Mucosa of descending colon (tissue), 3 donors: ENCODE measurements at places on chromosomes 4 and X.

DNA sequence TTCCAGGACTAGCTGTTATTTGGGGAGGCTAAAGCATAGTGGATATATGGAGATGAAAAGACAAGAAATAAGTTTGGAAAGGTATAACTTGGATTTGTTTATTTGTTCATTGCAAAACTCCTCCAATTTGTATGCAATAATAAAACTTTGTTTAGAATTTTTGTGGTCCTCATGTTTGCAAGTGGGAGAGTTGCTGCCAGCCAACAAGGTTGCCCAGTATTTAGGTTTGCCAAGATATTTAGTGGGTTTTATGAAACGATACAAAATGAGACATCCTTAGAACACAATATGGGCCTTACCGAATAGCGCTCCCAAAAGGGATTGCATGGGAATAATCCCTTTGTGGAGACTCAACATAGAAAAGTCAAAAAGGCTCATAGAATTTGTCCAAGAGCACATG is 162.1 kb downstream of the INPP4B start:
- DNase-seq = no peak

DNA sequence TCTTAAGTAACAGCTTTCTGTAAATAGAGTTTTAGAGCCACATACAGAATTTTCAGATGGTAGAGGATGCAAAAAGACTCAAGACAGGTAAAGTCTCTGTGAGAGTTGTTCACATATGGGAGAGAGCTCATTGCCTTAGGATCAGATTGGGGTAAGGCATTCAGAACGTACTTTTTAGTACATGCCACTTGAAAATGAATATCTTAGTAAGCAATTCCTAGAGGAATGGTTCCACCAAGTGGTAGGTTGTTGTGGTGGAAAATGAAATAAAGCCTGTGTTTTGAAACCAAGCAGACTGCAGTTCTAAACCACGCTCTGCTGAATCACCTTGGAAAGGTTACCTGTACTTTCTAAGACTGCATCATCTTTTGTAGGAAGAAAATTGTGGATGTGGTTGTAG is 547.0 kb upstream of the LCORL start:
- no peak for DNase-seq

- DNase-seq = no peak
These were observed 723.2 kb downstream of the SMARCA1 start for GRCh38 chrX:128800138-128800537.

GRCh38 chr4:126046081-126046614 is 731.4 kb downstream of the FAT4 start:
- DNase-seq = no peak

- no peak for DNase-seq
These were observed 609 bp downstream of the NR3C2 start for GRCh38 chr4:148441624-148441985.

DNA sequence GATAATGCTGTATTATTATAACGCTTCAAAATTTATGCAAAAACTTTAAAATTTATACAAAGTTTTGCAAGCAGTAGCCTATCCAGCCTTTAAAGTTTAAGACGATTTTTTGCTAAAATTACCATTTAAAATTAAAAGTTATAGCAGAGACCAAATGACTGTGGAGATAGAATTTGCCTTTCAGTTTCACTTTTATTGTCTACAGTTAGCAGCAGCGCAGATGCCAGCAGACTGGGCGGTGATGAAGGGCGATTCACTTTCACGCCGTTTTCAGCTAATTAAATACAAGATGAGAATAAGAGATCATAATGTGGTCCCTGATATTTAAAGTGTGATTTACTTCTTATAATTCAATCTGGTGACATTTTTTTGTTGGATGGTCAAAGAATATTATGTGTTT is 1381.5 kb upstream of the ADGRL3 start:
- DNase-seq = peak; percentile 1

- peak; percentile 82 for DNase-seq
These were observed 12.6 kb downstream of the ELF4 start for GRCh38 chrX:130097507-130098209.

DNA sequence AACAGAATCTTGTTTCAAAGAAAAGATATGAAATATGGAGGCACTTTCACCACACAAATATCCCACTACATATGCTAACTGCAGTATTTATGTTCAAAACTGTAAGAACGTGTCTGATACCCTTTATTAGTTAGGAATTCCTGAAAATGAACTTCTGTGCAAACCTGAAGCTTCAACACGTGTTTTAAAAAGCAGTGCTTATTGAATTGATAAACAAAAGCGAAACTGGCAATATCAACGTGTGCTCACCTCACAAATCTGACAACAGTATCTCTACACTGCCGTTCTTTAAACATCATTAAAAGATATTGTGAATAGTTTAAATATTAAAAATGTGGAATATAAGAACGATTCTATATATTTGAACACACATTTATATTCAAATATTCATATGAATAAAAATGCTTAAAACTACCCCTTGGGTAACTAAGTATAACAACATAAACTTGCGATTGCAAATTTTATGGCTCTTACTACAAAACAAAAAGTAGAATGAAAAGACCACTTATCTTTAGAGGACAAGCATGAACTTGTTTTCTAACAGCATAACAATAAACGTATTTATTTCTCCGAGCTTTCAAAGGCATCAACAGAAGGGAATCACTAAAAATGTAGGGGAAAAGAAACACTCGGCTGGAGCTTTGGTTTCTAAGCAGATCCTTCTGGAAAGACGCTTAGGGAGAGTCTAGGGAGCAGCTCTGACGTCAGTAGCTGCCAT is at the start of gene LRP2BP:
Gene LRP2BP (minus strand): TSS at position 687 of the 718 bp plus-strand sequence. CDS start 17,738 bp downstream, outside the sequence.
- no peak for DNase-seq

- DNase-seq = no peak
These were observed 181.6 kb downstream of the MID1IP1 start for GRCh38 chrX:38982843-38983242.

- DNase-seq = no peak
These were observed 58.9 kb downstream of the CHIC2 start for GRCh38 chr4:54005475-54005874.

DNA sequence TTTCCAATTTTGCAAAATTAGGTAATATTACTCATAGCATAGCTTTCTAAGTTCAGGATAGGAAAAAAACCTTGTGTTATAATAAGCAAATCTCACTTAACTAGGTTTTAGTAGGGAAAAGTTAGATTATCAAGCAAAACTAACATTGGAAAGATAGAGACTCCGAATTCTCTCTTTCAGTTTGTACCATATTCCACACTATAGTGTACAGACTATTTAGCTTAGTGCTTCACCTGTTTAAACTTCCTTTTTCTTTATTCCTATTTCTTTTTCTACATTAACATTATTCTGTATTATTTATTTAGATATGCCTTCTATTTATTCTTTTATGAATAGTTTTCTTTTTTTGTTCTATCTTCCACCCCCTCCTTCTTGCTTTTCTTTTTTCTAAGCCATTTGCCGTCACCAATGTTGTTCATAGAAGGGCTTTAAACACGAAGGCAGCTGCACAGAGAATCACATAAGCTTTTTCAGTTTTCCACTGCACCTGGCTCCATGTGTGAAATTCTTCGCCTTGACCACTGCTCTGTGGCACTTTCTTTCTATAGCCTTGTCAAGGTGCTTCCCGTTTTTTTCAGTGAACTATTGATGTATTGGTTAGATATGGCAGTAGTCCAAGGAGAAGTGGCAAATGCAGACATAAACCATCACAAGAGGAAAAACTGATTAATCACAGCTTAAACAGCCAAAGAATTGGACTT is 8.5 kb downstream of the PCDH10 start:
- DNase-seq = no peak

- peak; percentile 12 for DNase-seq
These were observed 5.1 kb upstream of the ARL13A start for GRCh38 chrX:100964362-100964761.

DNA sequence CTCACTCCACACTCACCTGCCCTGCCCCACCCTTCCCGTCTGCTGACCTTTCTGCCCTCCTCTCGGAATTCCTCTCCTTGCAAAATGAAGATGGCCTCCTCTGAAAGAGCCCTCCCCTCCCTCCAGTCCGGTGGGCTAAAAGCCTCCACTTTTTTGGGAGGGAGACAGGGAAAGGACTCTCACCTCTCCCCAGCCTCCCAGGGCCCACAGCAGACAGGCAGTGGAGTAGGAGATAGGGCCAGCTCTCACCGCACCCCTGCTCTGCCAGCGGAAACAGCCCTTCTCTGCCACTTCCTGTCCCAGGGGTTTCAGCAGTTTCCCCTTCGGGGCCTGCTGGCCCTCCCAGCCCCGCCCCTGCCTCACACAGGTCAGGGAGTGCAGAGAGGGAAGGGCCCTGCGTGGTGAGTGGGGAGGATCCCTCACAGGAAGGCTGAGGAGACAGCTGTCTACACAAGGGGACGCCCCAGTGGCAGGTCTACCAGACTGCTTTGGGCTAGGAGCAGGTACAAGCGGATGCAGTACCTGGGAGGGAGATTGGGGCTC is 18.2 kb downstream of the ELF4 start:
- DNase-seq = peak; percentile 93

DNA sequence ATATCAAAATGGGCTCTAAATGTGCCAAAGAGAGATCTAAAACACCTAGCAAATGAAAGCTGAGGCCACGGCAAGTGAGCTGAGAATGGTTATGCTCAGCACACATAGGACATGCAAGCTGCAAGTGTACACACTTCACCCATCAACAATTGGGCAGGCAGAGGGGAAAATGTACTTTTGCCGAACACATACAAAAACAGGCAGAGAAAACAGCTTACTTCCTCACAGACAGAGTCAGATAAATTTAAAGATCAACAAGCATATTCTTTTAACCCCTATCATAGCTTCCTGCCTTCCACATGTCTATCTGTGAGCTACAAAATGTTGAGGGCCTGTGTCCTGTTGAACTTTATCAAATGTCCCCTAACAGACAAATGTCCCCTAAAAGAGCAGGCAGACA is 60.3 kb downstream of the SH3KBP1 start:
- DNase-seq = no peak

DNA sequence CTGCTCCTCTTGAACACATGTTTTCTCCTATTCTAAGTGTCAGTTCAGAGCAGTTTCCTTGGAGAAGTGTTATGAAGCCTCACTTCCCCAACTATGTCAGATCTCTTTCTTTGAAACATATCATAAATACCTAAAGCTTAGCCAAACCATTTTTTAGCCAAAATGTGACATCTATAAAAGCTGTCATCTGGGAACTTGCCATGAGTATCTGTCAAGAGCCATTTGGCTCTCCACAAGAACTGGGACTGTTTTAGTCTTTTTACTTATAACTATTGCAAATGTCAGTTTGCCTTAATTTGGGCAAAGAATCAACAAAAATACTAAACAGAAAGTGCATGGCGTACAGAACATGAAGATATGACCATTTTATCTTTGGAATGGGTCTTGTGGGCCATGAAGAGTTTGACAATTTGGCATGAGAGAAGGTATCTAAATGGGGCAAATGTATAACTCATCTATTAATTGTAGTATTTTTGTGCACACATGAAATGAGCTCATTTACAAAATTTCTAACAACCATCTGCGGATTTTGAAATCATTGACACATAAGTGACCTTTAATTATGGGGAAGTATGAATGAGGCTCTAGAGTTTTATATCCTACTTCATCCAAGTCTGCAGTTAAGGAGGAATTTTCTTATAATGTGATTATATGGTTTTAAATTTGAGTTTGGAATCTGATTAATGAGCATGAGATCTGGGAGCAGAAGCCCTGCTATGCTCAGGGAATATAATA is 129.1 kb upstream of the PACRGL start:
- no peak for DNase-seq

GRCh38 chr4:86924811-86925210 is 10.0 kb upstream of the AFF1 start:
- DNase-seq = no peak

- DNase-seq = no peak
These were observed 435.4 kb upstream of the TENM3 start for GRCh38 chr4:181807771-181808170.

DNA sequence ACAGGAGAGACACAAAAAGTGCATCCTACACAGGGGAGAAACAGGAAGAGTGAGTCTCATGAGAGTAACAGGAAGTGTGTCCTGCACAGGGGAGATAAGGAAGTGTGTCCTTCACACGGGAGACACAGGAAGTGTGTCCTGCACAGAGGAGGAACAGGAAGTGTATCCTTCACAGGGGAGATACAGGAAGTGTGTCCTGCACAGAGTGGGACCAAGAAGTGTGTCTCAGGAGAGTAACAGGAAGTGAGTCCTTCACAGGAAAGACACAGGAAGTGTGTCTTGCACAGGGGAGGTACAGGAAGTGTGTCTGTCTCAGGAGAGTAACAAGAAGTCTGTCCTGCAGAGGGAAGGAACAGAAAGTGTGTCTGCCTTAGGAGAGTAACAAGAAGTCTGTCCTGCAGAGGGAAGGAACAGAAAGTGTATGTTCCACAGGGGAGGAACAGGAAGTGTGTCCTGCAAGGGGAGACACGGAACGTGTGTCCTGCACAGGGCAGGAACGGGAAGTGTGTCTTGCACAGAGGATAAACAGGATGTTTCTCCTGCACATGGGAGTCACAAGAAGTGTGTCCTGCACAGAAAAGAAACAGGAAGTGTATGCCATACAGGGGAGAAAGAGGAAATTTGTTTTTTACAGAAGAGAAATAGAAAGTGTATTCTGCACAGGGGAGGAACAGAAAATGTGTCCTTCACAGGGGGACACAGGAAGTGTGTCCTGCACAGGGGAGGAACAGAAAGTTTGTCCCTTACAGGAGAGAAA is 102.0 kb downstream of the ARSF start:
- DNase-seq = no peak

GRCh38 chr4:82948647-82949204 is 48.2 kb downstream of the THAP9 start:
- DNase-seq = no peak

DNA sequence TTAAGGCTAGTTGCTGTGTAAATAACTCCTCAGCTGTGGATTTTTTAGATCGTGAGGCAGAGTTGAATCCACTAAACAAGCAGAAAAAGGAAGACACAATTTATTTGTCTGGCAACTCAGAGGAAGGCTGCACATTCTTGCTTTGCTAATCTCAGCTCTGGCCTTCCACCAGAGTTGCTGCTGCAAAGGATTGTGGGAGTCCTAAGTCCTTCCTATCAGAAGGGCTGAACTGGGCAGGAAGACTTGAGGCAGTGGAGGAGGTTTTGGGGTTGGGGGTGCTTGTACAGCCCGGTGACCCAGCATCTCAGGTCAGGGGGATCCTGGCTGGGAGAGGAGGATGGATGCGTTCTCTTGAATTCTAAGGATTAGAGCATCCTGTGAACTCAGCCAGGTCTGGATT is 11.0 kb upstream of the VSIG1 start:
- no peak for DNase-seq

GRCh38 chr4:41787931-41788330 is 39.4 kb upstream of the PHOX2B start:
- DNase-seq = no peak

GRCh38 chr4:125101719-125102118 is 213.0 kb upstream of the FAT4 start:
- DNase-seq = no peak

DNA sequence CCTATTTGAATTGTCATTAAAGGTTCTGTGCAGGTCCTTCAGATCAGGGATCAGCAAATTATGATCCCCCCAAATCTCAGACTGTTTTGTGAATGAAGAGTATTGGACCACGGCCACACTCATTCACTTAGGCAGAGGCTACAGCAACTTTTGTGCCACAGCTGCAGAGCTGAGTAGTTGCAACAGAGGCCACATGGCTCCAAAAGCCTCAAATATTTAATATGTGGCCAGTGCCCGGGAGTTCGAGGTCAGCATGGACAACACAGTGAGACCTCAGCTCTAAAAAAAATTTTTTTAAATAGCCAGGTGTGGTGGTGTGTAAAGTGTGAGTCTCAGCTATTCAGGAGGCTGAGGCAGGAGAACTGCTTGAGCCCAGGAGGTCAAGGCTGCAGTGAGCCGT is 100.7 kb downstream of the NSUN7 start:
- no peak for DNase-seq

- DNase-seq = peak; percentile 96
These were observed 4.1 kb downstream of the PLAC8 start for GRCh38 chr4:83110223-83110945.
